ENCODE measurements at places on chromosomes 12 and 14. TPM values are rescaled to one million over a fixed set of nuclear protein-coding genes. Genes with fewer than 3 reads are reported as not detected.

ATF7 gene
- total RNA-seq: 10.5 TPM

CCDC177 gene
- not detected for total RNA-seq

TMTC1 gene
- 6.9 TPM for total RNA-seq

KLHDC1 gene
- total RNA-seq: 3.8 TPM

LUM gene
- total RNA-seq: not detected

VRTN gene
- not detected for total RNA-seq

HEBP1 gene
- total RNA-seq: 19.0 TPM

KLRG1 gene
- 0.22 TPM for total RNA-seq

FAM181A gene
- total RNA-seq: not detected

GLS2 gene
- total RNA-seq: 0.20 TPM

ANKRD13A gene
- 38.4 TPM for total RNA-seq

DNA sequence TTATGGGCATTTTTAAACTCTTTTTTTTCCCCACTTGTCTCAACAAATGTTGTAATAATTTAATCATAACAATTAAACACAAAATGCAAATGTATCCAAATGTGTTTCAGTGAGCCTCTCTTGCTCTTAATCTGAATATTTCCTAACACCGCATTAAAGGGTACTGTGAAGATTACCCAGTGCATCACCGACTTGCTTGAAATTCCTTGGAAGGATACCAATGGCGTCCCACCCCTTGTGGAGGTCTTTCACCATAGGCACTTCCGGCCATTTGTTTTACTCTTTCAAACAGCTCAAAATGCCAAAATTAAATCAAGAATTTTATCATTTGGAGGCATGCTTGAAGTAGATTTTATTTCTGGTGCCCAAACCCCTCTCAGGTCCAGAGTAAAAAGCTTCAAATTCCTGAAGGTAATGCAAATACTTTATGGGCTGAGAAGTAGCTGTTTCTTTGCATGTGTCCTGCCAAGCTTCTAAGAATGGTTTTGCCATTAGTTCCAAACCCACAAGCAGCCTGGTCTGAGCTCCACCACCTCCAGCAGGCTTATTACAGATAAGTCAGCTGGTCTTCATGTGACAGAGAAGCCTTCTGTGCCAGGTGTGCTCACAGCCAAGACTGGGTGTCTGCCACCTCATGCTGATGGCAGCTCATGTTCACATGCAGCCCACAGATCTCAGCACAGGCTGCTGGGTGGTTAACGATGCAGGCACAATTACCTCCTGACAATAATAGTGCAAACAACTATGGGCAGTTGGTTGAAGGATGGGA lies 16.4 kb upstream of the NUDT4 start:
- DNase-seq: no peak

DNA sequence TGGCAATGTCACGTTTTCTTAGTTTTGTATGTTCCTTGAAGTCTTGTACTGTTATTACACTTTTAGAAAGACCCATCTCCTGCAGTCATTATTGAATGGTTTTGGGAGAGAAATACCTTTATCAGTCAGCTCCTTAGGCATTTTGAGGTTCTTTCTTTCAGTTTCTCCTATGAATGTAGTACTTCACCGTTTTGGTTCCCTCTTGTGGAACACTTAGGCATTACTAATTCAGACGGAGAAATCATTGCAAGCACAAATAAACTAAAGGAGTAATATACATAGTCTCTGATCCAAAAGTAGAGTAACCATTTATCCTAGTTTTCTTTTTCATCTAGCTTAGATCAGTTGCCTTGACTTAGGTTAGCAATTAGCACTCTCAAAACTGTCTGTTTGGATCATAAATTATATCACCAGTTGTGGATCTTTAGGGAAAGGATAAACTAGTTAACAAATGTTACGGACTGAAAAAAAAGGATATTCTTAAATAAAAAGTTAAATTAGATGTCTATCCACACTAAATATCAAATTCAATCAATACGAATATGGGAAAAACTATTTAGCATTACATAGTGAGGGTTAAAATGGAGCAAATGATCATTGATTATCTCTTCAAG lies 1538.3 kb upstream of the SEL1L start:
- DNase-seq: no peak

- peak; percentile 17 for DNase-seq
Observed at GRCh38 chr12:4288296-4289131, 15.0 kb downstream of the CCND2 start.

DNA sequence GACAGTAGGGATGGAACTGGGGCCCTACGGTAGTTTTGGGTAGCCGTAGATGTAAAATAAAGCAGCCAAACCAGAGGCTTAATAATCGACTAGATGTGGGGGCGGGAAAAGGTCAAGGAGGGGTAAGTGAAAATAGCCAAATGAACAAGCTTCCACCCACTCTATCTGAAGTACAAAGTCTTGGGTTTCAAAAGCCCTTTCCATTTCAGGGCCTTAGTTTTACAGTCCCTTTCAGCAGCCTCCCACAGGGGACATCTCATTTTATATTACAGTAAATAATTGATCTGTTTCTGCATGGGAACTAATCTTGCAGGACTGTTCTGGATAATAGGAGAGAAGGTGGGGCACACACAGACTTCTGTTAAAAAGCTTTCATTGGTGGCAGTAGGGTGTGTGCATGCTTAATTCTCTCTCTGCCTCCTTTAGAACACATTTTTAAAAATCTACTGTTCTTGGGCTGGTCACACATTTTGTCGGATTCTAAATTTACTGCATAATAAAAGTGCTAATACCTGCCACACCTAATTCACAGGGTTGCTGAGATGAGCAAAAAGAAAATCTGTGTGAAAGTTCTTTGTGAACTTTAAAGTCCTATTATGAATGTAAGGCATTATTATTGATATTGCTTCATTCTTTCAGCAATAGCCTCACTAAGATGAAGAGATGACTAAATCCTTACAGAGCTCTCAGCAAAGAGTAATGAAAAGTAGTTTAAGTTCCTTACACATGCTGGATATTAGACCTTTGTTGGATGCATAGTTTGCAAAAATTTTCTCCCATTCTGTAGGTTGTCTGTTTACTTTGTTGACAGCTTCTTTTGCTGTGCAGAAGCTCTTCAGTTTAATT lies 104.6 kb downstream of the ITPR2 start:
- DNase-seq: no peak

DNA sequence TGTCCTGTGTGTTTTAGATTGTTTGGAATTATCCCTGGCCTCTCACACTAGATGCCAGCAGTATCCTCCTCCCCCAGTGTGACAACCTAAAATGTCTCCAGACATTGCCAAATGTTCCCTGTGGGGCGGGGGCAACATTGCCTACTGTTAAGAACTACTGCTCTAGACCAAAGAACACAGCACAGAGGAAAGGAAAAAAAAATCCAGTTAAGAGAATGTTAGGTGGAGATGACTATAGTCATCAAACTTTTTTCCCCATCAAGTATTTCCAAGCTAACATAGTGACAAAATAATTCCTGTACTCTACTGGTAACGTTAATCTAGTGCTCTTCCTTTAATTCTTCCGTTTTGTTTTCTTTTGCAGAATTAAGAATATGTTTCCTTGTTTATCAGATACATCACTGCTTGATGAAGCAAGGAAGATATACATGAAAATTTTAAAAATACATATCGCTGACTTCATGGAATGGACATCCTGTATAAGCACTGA lies 3.5 kb downstream of the CDKN1B start:
- DNase-seq: peak; percentile 39

GRCh38 chr12:68867606-68868005 lies 59.6 kb downstream of the MDM2 start:
- no peak for DNase-seq

DNA sequence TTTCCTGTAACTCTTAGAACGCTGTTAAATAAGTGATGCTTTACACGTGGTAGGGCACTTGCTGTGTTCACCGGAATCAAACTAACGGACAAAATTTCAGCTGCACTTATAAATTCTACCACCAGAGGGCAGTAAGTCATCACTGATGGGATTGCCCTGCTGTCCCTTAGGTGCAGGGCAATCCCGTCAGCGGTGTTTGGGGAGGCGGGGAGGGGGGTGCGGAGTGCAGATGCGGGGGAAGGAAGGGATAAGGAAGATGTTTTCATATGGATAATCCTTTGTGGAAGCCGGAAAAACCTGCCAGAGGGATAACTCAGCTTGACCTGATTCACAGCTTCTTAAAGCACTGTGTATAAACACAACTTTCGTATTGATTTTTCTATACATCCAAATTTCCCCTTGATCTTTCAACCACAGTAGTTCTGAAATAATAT lies 21.7 kb upstream of the SLC10A1 start:
- DNase-seq: peak; percentile 66

DNA sequence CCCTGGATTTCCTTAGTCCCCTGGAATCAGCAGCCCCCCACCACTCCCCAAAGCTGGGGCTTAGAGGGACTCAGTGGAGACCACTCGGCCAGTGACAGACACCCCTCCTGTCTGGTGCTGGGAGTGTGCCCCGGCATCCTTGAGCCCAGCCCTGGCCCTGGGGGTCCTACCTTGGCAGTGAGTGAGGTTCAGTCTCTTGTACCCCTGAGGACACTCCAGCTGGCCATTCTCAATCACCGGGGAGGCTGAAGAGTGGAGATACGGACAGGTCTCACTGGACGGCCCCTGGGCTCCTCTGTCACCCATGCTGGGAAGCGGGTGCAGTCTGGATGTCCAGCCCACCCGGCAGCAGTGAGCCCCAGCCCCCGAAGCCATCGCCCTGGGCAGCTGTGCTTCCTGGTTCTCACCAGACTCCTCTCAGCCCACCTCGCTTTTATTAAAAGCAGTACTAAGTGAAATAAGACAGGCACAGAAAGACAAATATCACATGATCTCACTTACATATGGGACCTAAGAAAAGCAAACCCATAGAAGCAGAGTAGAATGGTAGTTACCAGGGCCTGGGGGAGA lies 42.3 kb downstream of the ISCA2 start:
- no peak for DNase-seq

- no peak for DNase-seq
Observed at GRCh38 chr14:73862480-73862879, 10.8 kb downstream of the PTGR2 start.

GRCh38 chr14:105944632-105945610 lies 418.5 kb downstream of the TMEM121 start:
- DNase-seq: peak; percentile 60

GRCh38 chr12:15011162-15011561 lies 38.3 kb downstream of the PDE6H start:
- DNase-seq: no peak

DNA sequence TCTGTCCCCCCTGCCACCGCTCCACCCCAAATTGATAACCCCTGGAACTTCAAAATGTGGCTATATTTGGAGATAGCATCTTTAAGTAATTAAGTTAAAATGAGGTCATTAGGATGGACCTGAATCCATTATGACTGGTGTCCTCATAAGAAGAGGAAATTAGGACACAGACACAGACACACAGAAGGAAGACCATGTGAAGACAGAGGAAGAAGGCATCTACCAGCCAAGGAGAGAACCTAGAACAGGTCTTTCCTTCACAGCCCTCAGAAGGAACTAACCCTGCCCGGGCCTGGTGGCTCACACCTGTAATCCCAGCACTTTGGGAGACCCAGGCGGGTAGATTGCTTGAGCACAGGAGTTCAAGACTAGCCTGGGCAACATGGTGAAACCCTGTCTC lies 3.6 kb upstream of the HRK start:
- DNase-seq: no peak

- peak; percentile 75 for DNase-seq
Observed at GRCh38 chr14:32010604-32011125, 66.4 kb upstream of the ARHGAP5 start.

- DNase-seq: no peak
Observed at GRCh38 chr12:31531893-31532292, 59.0 kb downstream of the DENND5B start.

DNA sequence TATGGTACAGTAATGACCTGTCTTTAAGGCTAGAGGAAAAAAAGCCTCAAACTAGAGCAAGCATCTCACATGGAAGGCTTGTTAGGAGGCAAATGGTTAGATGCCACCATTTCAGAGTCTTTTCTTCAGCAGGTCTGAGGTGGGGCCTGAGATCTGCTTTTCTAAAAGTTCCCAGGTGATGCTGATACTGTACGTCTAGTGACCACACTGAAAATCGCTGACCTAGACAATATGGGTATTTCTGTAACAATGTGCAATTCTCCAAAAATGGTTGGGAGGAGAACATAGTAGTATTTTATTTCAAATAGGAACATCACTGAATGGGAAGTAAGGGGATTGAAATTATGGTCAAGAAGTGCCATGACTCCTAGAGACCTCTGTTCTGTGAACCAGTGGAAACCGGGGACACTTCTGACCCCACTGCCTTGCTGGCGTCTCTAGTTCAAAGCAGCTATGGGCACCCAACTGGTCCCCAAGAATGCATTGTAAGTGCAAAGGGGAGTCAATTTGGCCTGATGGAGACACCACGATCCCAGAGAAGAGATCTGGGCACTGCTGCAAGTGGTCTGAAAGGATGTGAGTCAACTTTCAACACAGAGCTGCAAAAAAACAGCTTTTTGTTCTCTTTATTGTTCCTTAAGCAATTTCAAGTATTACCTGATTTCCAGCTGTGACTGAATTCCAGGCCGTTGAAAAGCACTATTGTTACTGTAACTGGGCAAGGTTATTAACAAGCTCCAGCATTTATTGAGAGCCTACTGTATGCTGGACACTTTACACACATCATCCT lies 54.4 kb upstream of the PLEKHG7 start:
- no peak for DNase-seq

GRCh38 chr12:62722971-62723680 lies 211.8 kb downstream of the PPM1H start:
- peak; percentile 29 for DNase-seq

DNA sequence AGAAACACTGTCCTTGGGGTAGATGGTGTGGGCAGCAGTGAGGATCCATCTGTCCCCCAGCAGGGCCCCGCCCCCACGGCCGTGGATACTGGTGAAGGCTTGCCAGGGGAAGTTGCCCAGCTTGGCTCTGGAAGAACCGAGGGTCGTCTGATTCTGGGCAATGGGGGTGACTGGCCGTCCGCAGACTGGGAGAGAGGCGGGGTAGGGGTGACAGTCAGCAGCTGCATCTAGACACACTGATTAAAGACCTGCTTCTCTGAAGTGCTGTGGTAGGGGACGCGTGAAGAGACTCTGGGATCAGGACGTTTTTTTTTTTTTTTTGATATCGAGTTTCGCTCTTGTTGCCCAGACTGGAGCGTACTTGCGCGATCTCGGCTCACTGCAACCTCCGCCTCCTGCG lies 4.7 kb upstream of the C1R start:
- DNase-seq: no peak

- DNase-seq: peak; percentile 64
Observed at GRCh38 chr12:56358836-56359532, 923 bp downstream of the STAT2 start.

DNA sequence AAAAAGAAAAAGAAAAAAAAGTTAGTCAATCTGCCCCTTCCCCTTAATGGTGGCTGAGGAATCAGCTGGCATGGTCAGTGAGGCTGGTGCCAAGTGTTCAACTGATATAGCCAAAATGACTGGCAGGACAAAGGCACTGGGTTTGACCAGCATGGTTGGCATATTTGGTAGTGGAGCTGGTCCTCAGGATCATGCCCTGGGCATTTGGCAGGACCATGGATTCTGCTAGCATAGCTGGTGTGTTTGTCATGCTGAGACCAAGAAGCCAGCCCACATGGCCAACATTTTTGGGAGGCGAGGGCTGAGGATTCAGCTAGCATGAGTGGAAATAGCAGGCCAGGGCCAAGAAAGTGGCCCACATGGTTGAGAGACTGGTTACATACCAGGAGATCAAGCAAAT lies 136.5 kb downstream of the FBXL14 start:
- no peak for DNase-seq
